ENCODE measurements at places on chromosomes 1 and 21.

- DNase-seq = no peak
Measured at GRCh38 chr1:220983877-220984635, 104.8 kb downstream of the HLX start.

- no peak for DNase-seq
Measured at GRCh38 chr21:33063907-33064622, 5.9 kb upstream of the OLIG1 start.

- peak; percentile 21 for DNase-seq
Measured at GRCh38 chr1:54376430-54377039, 29.7 kb downstream of the SSBP3 start.

DNA sequence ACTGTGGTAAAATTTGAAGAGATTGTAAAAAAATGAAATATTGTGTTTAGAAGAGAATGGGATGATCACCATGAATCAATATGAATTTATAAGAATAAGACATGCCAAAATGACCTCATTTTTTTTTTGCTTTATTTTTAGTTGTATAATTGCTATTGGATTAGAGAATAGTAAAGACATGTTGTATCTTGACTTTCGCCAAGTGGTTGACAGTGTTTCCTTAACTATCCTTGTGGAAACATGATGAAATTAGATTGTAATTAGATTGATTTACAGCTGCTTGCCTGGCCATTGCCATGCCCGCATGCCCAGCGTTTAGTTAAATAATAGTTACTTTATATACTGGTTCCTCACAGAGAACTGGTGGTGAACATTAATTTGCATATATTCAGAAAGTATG, 154.9 kb downstream of the MAGI3 start:
- no peak for DNase-seq

DNA sequence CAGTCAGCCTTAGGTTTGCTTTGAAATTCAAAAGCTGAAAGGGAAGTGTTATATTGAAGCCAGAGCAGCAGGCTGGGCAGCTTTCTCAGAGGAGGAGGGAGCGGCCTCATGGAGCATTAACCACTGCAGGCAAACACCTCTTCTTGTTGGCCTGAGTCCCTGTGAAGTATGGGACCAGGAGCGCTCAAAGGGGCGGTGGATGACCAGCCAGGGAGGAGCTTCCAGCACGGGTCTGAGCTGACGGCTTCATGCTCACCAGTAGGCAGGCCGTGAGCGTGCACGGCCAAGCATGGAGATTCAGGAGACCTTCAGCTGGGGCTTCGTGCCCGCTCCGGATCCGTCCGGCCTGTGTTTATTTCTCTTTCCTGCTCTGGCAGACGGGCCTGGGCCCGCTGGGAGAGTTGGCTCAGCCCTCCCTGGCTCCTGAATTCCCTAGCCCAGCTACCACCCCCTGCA, 245.2 kb downstream of the TRABD2B start:
- no peak for DNase-seq

DNA sequence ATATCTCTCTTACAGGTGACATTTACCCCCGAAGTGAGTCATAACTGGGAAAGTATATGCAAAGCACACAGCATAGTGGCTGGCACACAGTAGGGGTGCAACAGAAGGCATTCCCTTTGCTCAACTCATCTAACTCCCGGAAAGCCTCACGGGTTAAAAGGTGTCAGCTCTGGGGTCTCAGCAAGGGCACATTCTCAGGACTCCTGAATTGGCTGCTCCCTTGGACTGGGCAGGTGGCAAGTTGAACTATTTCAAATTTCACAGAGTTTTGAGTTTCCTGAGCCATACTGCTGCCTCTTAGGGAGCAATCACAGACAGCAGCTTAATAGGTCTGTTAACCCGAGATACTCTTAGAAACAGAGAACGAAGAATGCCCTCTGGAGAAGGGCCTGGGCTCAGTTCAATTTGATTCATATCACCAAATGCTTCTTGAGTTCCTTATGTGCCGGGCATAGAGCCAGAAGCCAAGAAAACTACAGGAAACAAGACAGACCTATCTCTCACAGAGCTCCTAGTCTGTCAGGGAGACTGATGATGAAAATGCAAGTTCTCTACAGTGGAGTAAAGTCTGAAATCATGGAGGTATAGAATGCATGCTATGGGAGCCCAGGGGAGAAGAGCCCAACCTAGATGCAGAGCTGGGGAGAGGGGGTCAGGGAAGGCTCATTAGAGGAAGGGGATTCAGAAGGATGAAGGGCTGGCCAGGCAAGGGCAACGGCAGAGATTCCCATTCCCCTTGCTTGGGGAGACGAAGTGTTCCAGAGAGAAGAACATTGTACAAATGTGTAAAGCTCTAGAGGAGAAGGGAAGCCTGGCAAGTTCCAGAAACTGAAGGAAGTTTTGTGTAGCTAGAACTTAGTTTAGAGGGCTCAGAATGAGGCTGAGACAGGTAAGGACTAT, 143.9 kb upstream of the HMGB4 start:
- DNase-seq = no peak

GRCh38 chr1:211487082-211487481, 4.9 kb downstream of the RD3 start:
- no peak for DNase-seq

DNA sequence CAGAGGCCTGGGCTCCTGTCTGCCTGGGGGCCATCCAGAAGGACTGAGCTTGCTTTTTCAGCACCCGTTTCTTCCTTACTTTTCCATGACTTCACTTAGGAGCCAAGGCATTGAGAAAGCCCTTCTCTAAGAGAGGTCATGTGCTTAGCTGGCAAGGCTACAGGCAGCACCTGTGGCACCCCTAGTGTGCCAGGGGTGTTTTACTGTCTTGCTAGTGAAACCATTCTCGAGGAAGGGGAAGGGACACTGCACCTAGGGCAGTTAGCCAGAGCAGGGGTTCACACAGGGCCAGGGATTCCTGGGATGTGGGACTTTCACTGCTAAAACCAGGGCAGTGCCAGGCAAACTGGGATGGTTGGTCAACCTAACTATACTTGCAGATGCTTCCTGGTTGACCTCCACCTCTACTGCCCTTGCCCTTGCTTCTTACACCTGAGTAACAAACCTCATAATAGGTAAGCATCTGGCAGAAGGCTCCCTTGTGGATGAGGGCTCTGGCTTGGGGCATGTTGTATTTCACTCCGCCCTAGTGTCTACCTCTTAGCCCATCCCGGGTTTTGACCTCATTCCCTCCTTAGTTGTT, 69.2 kb downstream of the NOS1AP start:
- no peak for DNase-seq

- no peak for DNase-seq
Measured at GRCh38 chr1:11923069-11923826, 3.0 kb downstream of the KIAA2013 start.

DNA sequence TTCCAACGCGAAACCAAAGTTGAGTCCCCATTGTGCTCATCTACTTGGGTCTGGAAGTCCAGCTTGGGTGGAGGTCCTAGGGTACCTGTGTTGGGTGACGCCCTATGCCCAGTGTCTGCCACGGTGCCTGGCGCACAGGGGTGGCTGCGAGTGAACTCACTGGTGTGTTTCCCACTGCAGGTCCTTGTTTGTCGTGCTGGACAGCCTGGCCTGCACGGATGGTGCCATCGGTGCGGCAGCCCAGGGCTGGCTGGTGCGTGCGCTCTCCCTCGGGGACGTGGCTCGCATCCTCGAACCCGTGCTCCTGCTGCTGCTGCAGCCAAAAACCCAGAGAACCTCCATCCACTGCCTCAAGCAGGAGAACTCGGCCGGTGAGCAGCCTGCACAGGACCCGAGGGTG, 80.4 kb upstream of the MORC3 start:
- DNase-seq = no peak

DNA sequence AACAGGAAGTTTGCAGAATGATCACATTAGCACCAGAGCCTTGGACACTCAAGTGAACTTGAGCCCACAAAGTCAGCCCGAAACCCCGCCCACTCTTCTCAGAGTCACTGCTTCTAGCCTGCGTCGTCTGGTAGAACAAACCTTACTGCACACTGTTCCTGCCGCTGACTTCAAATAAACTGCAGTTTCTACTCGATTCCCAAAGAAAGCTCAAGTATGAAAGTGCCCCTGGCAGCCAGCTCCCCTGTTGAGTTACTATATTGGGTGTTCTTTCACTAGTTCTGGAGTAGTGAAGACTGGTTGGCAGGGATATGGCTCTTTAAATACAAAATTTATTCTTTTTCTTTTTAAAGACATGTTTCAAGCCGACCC, 164.7 kb downstream of the GALNT2 start:
- DNase-seq = no peak

DNA sequence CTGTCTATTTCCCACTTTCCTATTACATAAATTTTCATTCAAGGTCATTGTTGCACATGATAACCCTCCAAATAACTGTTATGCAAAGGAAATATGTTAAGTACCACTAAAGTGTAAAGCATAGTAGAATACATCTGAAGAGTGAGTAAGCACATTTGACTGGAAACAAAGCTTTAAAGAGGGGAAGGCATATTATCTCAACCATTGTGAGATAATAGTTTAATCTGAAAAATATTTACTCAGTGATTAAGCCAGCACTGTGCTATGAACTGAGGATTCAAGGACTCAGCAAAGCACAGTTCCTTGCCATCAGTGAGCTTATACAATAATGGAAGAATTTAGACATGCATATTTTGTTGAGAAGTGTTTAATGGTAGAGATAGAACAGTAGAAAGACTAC, 127.4 kb downstream of the HMCN1 start:
- DNase-seq = no peak

DNA sequence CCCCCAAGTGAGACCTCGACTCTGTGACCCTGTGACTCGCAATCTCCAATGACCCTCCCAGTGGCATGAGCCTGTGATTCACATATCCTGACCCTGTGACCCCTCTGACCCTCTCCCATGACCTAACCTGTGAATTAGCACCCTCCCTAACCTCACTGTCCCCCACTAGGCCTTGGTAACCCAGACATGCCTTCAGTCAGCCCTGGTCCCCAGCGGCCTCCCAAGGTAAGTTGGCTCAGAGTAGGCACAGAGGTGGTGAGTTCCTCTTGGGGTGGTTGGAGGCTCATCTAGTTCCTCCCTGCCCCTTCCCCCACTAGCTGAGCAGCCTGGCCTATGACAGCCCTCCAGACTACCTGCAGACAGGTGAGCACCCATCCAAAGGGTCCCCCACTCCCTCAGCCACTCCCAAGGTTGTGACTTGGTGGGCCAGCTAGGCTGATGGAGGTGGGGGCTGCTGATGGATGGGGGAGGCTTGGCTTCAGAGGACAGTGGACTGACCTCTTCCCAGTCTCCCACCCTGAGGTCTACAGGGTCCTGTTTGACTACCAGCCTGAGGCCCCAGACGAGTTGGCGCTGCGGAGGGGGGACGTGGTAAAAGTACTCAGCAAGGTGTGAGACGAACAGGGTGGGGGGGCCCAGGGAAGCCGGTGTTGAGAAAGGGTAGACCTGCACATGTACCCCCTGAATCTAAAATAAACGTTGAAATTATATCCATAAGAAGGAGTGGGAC, 1.6 kb downstream of the SH3D21 start:
- no peak for DNase-seq

- no peak for DNase-seq
Measured at GRCh38 chr1:77126307-77126706, 92.9 kb downstream of the PIGK start.

GRCh38 chr1:205930195-205930577, 13.1 kb downstream of the SLC26A9 start:
- no peak for DNase-seq

- no peak for DNase-seq
Measured at GRCh38 chr21:31233711-31234110, 110.3 kb downstream of the TIAM1 start.

GRCh38 chr1:9836632-9836960, 12.8 kb upstream of the CLSTN1 start:
- DNase-seq = no peak

DNA sequence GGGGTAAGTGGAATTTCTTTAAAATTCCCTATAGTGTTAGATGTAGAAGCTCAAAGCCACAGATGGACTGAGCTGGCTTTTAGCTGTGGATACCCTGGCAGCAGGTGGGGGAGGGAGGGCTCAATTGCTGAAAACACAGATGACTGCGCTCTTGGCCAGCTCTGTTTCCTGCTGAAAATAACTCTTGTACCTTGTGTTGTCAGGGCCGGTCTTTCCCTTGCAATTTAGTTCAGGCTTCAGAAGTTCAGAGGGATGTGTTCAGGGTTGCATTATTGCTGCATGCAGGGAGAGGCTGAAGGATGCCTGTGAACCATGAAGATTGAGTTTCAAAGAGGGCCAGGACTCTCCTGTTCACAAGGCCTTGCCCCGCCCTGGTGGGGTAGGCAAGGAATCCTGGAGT, 58.1 kb upstream of the GCLM start:
- DNase-seq = no peak

DNA sequence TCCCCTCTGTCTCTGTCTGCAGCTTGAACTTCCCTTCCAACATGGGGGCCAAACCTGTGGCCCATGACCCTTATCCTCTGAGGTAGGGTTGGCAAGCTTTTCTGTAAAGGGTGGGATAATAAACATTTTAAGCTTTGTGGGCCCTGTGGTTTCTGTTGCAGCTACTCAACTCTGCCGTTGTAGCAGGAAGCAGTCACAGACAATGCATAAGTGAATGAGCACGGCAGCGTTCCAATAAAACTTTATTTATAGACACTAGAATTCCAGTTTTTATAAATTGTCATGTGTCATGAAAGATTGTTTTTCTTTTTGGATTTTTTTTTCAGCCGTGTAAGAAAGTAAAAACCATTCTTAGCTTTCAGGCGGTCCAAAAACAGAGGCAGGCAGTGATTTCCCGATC, 18.2 kb upstream of the CDK18 start:
- DNase-seq = no peak

DNA sequence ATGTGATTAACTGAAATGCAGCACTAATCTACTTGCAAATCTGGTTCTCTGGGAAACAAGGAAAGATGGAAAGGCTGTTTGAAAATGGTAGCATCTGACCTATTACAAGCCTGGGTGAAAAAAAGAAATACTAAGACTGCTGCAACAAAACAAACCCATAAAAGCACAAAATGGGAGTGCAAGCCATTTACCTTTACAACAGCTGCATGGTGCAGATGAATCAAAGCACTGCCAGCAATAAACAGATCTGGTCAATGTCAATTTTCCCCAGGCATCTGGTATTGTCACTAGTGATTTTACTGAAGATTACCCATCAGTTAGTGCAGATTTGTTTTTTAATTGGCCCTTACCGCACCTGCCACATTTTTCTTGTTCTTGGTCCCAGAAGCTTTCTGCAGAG, 1341.7 kb downstream of the PLA2G4A start:
- no peak for DNase-seq

All from activated CD4-positive, alpha-beta T cell treated with anti-CD3 and anti-CD28 coated beads, Interleukin-2, amount 50 U/mL, for 48 hours (primary cell).